Anterior cingulate cortex (tissue), 58 donors: ENCODE measurements at places on chromosomes 13 and 19.

GRCh38 chr13:64992314-64992713, 2237.8 kb downstream of the PCDH9 start:
- DNase-seq: no peak

- no peak for DNase-seq
Observed at GRCh38 chr13:23384111-23384510, 49.4 kb downstream of the SACS start.

DNA sequence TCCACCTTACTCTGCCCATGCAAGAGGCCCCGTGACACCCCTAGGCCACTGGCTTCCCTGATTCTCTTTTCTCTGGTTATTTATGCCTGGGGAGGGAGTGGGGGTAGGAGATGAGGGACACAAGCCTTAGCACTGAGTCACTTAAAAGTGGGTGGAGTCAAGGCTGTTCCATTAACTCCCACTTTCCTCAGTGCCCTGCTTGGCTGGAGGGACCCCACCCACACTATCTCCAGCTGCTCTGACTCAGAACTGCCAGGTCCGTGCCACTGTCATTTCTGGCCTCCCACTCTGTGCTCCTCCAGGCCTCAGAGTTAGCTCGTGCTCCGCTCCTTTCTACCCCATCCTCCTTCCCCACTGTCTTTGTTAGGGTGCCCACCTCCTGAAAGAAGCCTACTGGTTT, 113.4 kb upstream of the UQCRFS1 start:
- no peak for DNase-seq

DNA sequence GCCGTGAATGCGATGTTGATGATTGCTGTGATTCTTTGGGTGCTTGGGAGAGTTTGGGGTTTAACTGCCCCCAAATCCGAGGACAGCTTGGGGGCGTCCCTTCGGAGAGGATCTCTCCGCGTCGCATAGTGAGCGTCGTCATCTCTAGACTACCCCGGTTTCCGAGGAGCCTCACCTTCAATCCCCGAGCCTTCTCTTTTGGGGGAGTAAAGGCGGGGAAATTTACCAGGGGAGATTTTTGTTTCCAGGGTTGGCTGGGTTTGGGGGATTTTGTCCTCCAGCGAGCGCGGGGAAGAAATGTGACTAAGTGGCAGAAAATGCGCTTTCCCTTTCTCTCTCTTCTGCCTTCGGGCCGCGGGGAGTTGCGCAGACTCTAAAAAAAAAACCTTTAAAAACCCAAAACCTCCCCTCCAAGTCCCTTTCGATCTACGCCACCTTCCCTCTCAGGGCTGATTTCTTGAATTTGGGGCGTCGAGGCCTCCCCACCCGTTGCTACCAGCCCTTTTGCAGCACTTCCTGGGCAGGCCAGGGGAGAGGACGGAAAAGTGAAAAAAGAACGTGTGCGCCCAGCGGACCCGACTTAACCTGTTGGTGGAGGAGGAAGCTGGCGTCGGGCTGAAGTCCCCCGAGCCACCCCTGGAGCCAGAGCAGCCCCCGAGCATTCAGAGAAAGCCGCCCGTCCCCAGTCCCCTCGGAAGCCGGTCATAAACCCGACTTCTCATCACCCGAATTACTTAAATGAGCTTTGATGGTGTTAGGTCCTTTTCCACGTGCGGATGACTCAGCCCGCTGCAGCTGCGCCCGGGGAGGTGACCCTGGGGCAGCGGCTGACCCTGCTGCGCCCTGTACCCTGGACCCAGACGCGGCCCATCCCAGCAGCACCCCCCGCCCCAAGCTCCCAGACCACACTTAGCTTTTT, 17.7 kb downstream of the NFIX start:
- DNase-seq: no peak

DNA sequence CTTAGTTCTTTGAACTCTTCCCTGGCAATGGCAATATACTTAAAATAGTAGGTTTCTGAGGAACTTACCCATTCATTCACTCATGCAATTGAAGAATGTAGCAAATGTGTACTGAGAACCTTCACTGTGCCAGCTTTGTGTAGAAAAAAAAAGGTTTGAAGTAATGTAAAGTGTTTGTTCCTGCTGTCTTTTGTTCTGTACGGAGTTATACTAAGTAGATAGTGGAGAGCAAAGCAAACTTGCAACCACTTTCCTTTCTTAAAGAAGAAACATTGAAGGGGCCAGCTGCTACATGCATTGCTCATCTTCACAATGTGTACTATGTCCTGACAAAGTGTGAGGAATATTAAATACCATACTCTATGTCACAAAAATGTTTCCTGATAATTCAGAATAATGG, 68.9 kb upstream of the FREM2 start:
- no peak for DNase-seq

DNA sequence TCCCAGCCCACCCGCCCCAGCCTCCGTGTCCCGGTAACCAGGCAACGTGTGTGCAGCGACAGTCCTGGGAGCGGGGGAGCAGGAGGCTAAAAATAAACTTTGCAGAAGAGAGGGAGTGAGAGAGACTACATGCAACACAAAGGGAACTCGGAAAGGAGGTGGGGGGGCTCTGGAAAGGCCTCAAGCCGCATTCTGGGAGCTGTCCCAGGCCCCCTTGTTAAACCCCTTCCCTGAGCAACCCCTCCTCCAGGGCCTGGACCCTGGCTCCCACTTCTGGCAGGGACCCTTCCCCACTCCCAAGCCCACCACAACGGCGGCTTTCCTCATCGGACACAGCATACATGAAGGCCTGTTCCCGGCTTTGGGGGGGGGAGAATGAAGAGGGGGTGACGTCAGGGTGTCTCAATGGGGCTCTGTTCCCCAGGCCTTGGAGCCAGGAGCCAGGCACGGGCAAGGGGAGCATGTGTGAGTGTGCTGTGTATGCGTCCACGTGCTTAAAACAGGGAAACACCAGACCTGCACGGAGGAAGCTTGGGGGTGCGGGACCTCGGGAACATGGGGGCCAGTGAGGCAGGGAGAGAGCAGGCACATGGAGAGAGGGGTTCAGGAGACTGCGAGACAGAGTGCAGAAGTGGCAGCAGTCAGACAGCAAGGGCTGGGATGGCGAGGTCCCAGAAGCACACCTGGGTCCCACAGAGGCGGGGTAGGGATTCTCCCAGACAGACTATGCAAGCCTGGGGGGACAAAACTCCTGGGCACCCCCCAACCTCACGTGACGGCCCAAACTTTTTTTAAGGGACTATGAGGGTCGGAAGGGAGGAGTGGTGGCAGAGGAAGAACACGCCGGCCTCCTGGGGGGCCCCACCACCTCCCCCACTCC, 2.3 kb downstream of the ERF start:
- DNase-seq: peak; percentile 93

- DNase-seq: no peak
Observed at GRCh38 chr13:43583321-43583720, 203.5 kb downstream of the ENOX1 start.

DNA sequence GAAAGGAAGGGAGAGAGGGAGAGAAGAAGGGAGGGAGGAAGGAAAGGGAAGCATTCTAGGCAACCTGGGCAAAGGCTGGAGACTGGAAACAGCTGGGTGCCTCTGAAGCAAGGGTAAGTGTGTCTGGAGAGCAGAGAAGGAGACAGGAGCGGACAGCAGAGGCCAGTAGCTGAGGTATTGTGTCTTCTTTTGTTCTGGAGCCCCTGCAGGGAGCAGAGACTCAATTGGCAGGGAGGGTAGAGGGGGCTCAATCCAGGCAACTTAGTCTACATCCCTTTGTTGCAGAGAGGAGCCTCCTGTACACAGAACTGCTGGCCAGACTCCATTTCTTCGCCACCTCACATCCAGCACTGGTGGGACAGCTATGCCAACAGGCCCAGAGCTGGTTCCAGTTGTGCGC, 53.2 kb downstream of the NWD1 start:
- no peak for DNase-seq

GRCh38 chr19:13896227-13896626, 9.7 kb downstream of the BRME1 start:
- no peak for DNase-seq

- DNase-seq: no peak
Observed at GRCh38 chr13:108968566-108968965, 339.2 kb downstream of the MYO16 start.

DNA sequence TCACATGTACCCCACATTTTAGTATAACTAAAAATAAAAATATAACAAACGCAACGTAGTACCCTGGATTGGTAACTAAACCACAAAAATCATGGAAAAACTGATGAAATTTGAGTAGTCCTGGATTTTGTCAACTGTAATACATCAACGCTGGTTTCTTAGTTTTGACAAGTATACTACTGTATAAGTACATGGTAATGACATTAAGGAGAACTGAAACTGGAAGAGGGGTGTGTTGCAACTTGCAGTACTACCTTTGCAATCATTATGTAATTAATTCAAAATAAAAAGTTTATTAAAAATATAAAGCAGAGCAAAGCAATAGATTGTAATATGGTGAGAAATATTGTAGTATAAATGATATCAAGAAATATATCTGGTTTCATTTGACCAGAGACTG, 1158.0 kb upstream of the SPRY2 start:
- no peak for DNase-seq

GRCh38 chr13:51231456-51231855, 9.3 kb downstream of the FAM124A start:
- no peak for DNase-seq

DNA sequence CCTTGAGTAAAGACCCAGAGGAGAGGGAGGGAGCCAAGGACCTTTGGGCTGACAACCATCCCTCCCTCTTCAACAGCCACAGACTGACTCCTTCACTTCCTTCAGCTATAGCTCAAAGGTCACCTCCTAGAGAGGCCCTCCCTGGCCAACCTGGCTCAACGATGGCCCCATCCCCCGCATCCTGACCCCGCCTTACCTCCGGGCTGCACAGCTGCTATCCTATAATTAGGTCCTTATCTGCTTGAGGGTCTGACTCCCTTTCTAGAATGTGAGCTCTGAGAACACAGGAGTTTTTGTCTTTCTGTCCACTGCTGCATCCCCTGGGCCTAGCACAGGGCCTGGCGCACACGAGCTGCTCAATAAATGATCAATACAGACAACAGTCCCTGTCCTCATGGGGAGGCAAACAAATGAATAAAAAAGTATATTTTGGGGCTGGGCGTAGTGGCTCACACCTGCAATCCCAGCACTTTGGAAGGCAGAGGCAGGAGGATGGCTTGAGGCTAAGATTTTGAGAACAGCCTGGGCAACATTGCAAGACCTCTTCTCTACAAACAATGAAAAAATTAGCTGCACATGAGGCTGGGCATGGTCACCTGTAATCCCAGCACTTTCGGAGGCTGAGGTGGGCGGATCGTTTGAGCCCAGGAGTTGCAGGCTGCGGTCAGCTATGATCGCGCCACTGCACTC, 6.6 kb upstream of the LGALS4 start:
- no peak for DNase-seq

DNA sequence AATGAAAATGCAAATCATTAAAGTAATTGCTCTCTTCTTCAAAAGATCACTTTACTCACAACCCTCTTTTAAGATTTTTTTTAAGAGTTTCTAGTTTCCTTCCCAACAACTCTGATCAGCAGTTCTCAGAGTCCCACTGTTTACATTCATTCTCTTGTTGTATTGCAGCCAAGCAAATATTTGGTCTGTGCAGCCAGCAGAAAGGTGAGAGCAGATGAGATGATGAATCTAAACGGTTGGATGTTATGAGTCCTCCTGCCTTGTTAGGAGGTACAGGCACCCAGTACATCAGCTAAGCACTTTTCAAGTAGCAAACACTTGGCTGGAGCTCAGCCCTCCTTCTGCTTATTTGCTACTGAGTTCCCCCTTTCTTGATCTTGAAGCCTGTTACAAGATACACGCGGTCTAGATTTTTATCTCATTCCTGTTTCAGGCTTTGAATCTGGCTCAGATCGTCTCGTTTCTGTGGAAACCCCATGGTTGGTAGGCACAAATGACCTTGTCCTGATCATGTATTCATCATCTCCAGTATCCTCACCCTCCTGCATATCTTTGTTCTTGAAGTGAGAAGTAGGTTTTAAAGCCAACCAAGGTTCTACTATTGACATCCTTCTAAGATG, 300.7 kb downstream of the DCT start:
- no peak for DNase-seq

DNA sequence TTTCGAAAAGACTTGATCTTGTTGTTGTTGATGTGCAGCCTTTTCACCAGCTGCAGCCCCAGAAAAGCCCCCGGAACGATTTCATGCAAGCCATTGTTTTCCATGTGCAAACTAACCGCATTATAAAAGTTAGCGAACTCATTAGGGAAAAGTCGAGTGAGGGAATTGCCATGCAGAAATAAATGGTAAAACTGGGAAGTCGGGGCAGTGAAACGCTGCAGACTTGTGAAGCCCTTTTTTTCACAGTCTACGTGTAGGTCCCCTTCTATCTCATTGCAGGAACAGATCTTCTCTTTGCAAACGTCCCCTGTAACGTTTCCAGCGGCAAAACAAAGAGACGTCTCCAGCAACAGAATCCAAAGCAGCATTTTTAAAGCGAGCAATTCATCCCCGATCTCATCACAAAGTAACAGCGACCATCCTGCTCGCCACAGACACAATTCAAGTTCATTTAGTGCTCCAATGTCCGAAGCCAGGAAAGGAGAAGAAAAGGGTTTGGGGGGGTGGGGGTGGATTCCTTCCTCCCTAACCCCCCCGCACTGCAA, 1.1 kb downstream of the SLITRK1 start:
- no peak for DNase-seq

DNA sequence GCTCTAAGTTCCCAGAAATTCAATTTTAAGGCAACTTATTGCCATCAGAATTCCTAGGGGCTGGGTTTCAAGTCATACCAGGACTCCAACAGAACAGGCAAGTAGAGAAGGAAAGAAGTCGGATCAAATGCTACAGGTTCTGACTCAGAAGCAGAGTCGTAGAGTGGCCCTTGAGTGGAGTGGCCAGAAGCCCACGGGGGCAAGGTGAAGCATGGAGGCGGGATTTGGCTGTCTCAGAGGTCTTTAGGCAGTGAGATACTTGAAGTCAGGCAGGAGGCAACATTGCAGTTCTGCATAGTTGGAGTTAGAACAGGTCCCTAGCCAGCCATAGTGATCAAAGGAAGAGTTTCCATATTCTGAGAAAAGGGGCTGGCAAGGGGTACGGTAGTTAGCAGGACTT, 111.6 kb downstream of the NHLRC3 start:
- DNase-seq: no peak

DNA sequence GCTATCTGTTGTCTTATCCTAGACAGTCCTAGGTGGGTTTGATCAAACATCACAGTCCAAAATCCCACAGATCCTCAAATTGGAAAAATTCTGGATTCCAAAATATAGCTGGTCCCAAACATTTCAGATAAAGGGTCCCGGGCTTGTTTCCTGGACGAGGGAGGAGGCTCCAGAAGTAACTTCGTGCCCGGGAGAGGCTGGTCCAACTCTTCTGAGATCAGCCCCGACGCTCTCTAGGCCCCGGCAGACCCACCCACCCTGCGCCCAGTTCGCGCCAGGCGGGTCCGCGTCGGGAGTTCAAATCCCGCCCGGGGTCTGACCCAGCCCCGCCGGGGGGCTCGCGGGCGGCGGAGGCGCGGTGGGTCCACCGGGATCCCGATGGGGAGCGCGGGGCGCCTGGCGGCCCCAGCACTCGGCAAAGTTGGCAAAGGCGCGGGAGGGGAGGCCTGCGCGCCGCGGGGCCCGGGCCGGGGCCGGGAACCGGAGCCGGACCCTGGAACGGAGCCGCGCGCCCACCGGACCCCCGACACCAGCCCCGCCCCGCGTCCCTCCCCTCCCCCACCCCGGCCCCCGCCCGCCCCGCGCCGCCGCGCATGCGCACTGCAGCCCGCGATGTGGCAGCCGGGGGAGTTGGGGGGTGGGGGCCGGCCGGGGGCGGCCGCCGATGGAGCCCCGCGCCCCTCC, 513 bp downstream of the MIER2 start:
- DNase-seq: peak; percentile 28

GRCh38 chr19:13804830-13805683, 9.8 kb downstream of the ZSWIM4 start:
- DNase-seq: no peak
